Muscle of back (tissue), 13 donors: ENCODE measurements at places on chromosomes 7 and 10. TPM values are rescaled to one million over a fixed set of nuclear protein-coding genes. Genes with fewer than 3 reads are reported as not detected.

DNA sequence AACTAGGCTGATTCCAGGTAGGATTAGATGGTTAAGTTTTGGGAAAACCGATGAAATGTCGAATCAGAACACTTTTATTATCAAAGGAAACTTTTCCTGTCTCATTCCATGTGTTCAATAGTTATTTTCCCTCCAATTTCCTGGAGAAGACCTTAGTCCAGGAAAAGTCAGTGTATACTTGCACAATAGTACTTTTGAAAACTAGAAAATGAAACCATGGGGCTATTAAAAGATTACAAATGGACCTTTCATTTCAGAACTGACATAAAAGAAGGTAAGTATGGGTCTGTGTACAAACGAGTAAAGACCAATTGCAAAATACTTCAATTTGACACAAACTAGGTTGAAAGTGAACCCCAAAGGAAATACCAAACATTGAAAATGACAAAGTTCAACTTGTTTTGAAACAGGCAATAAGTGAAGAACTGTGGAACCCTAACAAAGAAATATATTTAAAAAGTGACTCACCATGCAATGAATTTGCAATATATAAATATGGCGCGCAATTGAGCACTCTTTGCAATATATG lies 2.1 kb downstream of the AVPI1 start:
- DNase-seq, result no peak

DNA sequence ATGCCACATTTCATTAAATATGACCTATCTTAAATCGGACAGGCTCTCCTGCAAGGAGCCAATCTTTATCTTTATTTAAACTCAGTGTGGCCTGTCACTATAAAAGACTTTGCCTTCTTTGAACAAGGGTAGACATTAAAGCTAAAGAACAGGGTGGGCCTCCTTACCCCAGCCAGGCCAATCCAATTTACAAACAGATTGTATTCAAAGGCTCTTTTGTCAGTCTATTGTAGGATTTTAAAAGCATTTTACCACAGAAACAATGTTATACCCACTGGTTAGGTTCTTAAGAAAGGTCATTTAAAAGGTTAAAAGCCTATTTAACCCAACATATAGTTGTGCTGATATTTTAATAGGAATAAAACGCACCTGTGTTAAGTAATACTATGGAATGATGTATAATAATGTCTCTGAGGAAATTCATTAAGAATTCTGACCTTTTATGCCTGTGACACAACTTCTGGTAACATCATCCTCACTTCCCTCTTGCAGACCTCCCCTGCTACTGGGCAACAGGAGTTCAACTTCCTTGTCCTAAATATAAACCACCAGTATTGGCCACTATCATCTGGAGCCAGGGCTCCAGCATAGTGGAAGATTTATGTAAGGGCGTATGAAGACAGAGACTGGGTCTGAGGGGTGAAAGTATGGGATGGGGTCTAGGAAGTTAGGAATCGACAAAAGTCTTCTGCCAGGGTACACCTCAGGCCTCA lies 32.5 kb downstream of the MTERF1 start:
- DNase-seq, result peak; percentile 12

GRCh38 chr10:32244011-32244410 lies 102.9 kb downstream of the EPC1 start:
- no peak for DNase-seq

GRCh38 chr10:103854265-103854685 lies 1.1 kb downstream of the SH3PXD2A start:
- DNase-seq, result no peak

DNA sequence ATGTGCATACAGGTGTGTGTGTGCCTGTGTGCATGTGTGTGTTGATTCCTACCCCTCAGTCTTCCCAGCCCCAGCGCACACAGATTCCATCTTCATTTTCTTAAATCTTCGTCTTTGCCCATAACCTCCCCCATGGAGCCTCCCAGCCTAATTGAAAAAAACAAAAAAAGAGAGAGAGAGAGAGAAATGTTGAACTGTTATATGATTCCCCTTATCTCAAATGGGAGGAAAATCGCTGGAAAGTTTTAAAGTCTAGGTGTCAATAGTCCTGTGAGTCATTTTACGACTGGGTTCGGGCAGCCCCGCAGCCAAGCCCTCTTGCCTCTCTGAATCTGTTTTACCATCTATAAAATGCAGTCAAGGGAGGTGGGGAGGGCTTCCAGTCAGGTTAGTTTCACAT lies 60.9 kb downstream of the SPOCK2 start:
- DNase-seq, result no peak

DNA sequence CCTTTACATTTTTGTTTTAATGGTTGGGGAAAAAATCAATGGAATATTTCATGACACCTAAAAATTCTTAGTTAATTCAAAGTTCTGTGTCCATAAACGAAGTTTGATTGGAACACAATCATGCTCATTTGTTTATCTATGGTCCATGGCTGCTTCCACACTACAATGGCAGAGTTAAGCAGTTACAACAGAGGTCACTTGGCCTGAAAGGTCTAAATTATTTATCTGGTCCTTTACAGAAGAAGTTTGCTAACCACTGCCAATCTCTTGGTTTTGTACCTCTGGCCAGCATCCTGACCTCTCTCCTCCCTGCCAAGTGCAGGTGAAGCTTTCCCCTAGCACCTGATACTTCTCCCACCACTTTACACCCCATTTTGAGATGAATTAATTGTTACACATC lies 61.5 kb downstream of the SRPK2 start:
- no peak for DNase-seq

DNA sequence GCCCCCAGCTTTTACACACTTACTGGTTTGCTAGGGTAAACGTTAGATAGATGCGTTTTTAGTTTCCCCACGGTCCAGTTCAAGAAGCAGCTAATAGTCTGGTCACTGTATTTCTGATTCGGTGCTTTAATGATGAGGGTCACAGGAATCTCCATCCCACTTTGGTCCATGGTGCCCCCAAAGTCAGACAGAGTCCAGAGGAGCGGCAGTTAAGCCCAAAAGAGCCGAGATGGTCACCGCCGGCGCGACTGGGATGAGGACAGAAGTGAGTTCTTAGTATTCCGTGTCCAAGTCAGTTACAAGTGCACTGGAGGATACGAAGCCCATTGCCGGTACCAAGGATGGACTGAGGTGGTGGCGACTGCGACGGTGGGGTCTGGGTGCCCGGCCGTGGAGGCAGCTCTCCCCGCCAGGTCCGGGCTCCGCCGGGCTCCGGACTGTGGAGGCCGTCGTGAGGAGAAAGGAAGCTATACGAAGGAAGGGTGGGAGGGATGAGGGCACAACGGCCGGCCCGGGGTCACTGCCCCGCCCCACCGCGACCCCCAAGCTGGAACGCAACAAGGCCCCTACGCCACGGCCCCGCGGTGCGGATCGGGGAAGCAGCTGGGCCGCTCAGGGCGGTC lies 663 bp downstream of the HERPUD2 start:
- peak; percentile 8 for DNase-seq

- DNase-seq, result no peak
These were observed 10.5 kb upstream of the PAX4 start for GRCh38 chr7:127628445-127628844.

GRCh38 chr7:16178092-16178491 lies 243.2 kb downstream of the CRPPA start:
- DNase-seq, result peak; percentile 12

DNA sequence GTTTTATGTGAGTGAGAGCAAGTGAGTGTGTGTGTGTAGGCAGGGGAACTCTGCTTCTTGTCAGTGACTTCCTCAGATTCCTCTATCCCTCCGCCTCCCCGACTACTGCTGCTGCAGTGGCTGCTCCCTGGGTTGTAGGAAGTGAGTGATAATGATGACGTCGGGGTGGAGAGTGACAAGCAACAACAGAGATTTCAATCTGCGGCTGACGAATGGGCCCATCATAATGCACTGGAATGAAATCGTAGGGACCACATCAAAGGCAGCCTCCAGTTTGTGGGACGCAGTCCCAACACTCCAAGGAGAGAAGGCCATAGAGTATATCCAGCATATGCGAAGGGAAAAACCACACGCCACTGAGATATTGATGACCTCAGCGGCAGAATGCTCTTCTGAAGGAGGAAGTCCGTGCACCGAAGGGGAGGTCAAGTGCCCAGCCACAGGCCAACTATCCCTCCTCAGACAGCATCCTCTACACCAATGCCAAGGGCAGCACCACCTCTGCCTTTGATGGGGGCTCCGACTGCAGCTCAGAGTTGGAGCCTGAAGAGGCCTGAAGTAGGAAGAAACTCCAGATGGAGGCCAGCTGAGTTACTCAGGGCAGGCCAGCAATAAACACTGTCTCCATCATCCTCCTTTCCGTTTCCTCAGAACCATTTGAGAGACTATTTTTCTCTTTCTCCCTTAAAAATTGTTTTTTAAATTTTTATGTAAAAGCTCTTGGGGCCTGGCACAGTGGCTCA lies 11.3 kb upstream of the STMP1 start:
- peak; percentile 6 for DNase-seq

- DNase-seq, result no peak
These were observed 258.3 kb upstream of the IMMP2L start for GRCh38 chr7:111820621-111821020.

GRCh38 chr7:50226145-50226544 lies 78.4 kb upstream of the IKZF1 start:
- no peak for DNase-seq

DNA sequence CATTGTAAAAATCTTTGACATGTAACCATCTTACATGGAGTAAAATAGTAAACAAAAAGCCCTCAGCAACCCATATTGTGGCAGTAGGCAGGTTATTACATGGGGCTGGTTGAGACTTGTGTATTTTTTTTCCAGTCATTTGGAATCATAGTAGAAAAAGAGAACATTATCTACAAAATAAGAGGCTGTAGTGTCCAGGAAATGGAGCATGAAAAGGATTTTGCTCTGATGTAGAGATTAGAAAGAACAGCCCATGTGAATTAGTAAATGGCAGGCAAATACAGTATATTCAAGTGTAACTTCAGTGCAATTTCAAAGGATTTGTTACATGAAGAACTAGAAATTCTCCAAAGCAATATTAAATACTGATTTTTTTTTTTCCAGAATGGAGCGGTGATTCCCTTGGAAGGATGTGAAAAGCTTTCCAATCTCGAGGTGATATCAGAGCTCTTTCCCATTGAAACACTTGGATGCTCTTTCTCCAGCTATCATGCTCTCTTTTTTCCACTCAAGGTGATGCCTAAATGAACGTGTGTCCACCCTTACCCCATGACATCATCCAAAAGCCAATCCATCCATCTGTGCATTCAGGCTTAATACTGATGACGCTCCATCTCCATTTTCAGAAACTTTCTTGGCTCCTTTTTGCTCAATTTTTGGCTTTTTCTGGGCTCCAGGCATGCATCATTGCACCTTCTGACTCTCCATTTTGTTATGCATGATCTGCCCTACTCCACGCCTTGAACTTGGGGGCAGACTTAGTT lies 1034.7 kb downstream of the TYW1 start:
- DNase-seq, result no peak

GRCh38 chr7:89927762-89928161 lies 226.5 kb upstream of the STEAP1 start:
- DNase-seq, result no peak

DNA sequence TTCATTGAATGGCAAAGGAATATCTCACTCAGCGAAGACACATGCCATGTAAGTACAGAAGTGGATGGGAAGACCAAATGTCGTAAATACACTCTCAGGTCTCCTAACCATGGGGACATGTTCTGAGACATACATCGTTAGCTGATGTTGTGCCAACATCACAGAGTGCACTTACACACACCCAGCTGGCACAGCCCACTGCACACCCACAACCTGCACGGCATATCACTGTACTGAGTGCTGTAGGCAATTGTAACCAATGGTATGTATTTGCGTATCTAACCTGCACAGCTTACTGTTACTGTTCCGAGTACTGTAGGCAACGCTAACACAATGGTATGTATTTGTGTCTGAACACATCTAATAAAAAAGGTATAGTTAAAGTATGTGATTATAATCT lies 550.4 kb downstream of the PTPRN2 start:
- no peak for DNase-seq

DNA sequence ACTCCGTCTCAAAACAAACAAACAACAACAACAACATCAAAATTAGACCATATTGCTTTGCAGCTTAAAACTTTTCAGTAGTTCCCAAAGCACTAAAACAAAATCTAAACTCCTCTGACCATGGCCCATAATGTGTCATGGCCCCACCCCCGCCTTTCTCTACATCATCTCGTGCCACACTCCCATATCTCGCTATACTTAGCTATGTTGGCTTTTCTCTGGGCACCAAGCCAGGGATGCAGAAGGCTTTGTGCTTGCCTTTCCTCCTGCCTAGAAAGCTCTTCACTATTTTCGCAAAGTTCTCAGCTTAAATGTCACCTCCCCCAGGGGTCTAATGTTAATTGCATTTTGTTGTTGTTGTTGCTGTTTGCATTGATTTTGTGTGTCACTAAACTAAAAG lies 15.1 kb upstream of the SLC16A12 start:
- no peak for DNase-seq

- DNase-seq, result no peak
These were observed 507.2 kb downstream of the TNS3 start for GRCh38 chr7:47074702-47075153.

DNA sequence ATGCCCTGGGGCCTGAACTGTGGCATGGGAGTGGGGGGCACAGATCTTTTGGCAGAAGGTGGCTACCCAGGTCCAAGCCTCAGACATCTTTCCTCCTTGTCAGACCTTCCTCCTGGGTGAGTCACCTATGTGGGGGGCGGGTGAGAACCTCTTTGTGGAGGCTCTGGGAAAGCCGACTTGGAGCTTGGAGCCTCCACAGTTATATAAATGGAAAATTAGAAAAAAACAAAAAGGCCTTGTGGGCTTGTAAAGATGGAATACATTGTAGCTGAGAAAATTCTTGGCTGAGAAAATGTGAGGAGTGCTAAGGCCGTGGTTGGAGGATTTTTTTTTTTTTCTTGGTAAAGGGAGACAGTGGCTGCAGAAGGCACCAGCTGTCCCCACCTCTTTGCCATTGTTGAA lies 292.5 kb downstream of the CCDC3 start:
- peak; percentile 36 for DNase-seq

GRCh38 chr7:5183899-5184298 lies 6.1 kb upstream of the WIPI2 start:
- DNase-seq, result no peak

- DNase-seq, result no peak
These were observed 88.0 kb upstream of the TNS3 start for GRCh38 chr7:47669901-47670384.

GRCh38 chr7:104979167-104979841 lies 34.7 kb upstream of the KMT2E start:
- DNase-seq, result no peak

DNA sequence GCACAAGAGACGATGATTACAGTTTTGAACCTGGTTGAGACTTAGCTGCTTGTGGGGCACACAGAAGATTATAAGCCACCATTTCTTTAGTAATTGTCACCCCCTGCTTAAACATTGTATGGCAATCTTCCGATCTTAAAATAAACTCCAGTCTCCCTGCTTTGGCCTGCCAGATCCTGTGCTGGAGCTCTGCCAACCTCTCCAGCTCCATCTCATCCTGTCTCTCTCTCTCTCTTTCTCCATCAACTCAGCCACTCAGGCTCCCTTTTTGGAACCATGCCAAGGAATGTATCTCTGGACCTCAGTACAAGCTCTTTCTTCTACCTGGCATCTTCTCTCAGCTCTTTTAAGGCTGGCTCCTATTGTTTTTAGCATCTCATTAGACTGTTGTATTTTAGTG lies 1053.2 kb downstream of the REEP3 start:
- peak; percentile 10 for DNase-seq

Gene CXCL12
- 262 TPM for polyA plus RNA-seq

Gene TMEM254
- 15.6 TPM for polyA plus RNA-seq

Gene NUDT1
- 13.9 TPM for polyA plus RNA-seq

Gene GDF2
- not detected for polyA plus RNA-seq

Gene DGKI
- polyA plus RNA-seq, result 0.71 TPM

Gene THSD7A
- 6.2 TPM for polyA plus RNA-seq

Gene LRIT1
- not detected for polyA plus RNA-seq

Gene TMEM209
- polyA plus RNA-seq, result 8.2 TPM

Gene PDE1C
- 3.0 TPM for polyA plus RNA-seq

Gene CCDC172
- not detected for polyA plus RNA-seq

Gene CTTNBP2
- 3.3 TPM for polyA plus RNA-seq

Gene PRKAR2B
- 5.1 TPM for polyA plus RNA-seq

Gene HOXA11
- polyA plus RNA-seq, result not detected
